ENCODE measurements at places on chromosomes 5 and 9.
A peak's percentile ranks its signal among the peaks of the same experiment; 100 is the strongest.

GRCh38 chr5:43631182-43631910 lies 28.4 kb downstream of the NNT start:
- DNase-seq = peak; percentile 81

DNA sequence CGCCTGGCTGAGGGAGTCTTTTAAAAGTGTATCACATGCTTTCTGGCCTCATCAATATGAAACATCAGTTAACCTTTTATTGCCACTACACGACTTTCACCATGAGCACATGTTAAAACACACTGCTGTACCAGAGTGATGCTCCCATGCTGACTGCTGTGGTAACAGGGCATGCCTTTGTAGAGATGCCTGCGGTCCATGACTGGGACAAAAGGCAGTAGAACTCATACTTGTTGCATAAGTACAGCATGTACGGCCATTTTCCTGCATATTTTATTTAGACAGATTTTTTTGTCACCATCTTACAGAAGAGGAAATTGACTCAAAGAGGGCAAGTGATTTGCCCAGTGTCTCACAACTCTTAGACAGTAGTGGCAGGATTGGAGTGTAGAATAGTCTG lies 105.7 kb upstream of the ADAMTSL1 start:
- DNase-seq = no peak

GRCh38 chr5:141814064-141814964 lies 63.9 kb downstream of the PCDH1 start:
- peak; percentile 75 for DNase-seq

GRCh38 chr9:119736491-119737454 lies 367.5 kb upstream of the BRINP1 start:
- DNase-seq = no peak

DNA sequence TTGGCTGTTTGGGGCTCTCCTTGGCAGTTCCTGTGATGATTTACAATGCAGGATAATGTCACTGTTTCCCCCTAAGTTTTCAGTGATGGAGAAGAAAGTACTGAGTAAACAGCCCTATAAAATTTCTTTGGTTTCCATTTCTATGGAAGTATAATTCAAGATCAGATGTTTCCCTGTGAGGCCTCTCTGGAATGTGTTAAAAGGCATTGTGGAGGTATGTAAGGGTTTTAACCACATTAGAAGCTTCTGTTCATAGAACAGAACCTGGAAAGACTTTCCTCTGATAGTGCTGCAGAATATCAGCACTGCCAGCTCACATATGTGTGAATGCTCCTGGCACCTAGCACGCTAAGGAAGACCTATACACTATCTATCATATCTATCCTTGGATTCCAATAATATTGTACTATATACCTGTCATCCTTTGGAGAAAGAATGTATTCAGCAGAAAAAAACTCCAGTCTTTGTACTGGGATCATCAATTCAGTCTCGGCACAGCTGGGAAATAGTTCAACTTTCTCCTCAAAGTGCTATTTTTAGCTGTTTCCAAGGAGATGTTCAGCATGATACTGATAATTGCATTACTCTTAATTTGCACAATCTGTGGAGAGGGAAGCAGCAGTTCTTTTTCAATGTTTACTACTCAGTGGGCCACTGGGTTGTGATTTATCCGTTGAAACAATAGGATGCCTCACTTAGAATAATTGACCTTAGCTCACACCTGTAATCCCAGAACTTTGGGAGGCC lies 21.9 kb downstream of the TTC1 start:
- peak; percentile 21 for DNase-seq

- no peak for DNase-seq
Observed at GRCh38 chr5:72156946-72157624, 49.8 kb downstream of the MAP1B start.

DNA sequence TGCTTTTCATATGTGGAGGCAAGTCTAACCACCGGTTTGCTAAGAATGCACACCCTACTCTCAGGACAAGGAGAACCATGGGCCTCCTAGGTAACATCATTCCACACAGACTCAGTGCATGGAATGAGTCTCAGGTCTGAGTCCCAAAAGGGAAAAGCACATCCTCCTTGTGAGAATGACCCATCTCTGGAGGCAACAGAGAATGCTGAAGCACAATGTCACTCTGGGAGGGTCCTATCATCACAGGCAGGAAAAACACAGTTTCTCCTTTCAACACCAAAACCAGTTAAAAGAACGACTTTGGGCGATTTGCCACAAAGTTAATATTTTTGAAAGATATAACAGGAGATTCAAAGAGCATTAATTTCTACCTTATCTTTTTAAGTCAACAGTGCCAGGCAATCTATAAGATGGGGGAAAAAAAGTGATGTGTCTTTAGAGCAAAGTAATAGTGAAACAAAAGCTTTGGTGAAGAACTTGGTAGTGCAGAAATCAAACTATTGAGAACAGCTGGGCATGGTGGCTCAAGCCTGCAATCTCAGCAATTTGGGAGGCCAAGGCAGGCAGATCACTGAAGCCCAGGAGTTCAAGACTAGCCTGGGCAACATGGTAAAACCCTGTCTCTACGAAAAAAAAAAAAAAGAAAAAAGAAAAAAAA lies 97.3 kb downstream of the OXCT1 start:
- no peak for DNase-seq

DNA sequence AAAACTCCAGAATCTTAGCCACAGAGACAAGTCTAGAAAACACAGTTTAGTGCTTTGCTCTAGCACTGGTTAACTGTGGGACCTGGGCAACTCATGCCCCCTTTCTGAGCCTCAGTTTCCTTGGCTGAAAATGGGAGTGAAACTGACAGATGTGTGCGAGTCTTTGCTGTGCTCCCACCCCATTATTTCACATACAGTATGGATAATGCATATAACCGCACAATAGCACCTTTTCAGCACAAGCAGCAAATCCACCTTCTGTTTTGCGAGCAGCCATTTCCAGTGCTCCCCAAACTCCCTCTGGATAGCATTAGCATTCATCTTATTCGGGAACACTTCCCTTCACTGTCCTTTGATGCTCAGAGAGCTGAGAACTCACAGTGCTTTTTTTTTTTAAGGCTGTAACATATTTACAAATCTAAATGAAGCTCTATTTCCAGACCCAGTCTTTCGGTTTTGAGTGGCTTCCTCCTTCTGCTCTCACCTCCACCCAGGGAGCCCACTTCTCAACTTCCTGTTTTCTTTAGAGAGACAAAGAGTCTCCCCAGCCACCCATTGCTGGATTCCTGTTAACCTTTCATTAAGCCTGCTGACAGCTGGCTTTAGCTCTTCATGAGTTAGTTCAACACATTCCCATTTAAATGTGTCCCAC lies 49.2 kb downstream of the TIMD4 start:
- no peak for DNase-seq

GRCh38 chr9:35727676-35728040 lies 4.3 kb downstream of the TLN1 start:
- no peak for DNase-seq

DNA sequence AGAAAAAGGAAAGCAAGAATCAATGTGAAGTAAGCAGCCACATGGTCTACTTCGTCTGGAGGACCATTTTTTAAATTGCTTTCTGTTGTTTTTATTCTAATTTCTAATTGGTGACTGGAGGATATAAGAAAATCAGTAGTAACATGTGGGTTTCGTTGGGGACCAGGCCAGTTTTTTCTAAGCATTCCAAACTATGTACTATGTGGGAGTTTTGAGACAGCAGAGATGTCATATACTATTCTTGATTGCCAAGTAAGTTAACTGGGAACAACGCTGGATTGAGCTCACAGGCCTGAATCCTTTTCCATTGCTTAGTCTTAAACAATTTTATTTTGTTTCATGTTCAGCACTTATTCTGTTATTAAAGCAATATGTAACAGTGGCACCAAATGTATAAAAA lies 225.7 kb downstream of the TMEM167A start:
- DNase-seq = no peak

DNA sequence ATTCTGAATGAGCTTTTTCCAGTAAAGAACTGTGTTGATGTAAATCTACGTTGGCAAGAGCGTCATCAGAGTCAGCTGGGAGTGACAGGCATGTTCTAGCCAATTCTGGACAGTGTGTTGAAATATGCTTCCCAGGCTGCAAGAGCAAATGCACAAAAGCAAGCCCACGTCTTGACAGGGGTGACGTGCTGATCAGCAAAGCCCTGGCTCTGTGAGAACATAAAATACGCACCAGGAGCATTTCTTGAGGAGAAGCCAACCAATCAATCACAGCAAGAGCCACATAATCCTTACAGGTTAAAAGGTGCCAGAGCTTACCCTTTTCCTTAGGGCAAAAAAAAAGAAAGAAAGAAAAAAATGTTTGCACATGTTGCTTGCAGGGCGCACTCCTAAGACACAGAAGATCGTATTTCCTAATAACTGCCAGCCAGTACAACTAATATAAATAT lies 148.1 kb downstream of the PDE4D start:
- no peak for DNase-seq

GRCh38 chr5:169100735-169101075 lies 200.2 kb downstream of the SLIT3 start:
- DNase-seq = no peak

DNA sequence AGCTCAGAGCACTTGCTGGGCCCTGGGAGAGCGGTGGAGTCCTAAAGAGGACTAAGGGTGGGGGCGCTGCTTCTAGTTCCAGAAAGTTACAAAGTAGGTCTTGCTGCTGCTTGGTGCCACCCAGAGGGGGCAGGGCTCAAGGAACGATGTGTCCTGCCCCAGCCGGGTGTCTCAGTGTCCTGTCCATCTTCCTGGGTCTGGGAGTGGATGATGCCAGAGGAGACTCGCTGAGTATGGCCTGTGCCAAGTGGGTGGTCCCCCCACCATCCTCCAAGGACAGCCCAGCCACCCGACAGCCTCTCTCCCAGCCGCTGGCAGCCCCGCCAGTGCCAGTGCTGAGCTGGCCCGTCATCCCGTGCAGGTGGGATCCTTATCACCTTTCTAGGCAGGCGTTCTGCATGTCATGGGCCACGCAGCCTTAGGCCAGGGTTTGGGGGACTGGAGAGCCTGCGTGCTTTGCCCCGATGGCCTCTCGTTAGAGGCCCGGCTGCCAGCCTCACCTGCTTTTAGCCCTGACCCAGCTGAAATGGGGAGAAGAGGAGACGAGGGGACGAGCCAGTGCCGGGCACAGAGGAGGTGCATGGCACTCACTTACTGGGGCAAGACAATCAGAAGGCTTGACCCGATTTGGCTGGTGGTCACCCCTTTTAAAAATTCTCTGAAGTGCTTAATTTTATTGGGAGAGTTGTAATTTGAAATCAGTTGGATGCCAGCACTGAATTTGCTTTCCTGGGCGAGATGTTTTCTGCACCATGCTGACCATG lies 5.6 kb downstream of the WNK2 start:
- DNase-seq = no peak

DNA sequence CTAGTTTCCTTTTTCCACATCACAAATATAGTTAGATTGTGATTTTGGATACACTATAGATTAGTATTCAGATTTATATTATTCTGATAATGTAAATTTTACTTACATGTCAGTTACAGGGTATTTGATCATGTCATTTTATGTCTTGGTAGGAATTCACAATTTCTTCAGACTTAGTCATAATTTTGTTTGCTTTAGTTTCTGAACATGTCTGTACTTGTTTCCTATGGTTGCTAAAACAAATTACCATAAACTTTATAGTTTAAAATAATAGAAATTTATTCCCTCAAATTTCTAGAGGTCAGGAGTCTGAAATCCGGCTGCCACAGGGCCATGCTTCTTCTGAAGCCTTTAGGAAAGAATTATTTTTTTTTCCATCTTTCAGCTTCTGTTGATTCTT lies 1817.2 kb upstream of the CDH9 start:
- DNase-seq = no peak

- no peak for DNase-seq
Observed at GRCh38 chr5:146069780-146070099, 35.6 kb downstream of the PLAC8L1 start.

GRCh38 chr5:125812651-125813050 lies 610.6 kb upstream of the GRAMD2B start:
- no peak for DNase-seq

All from SK-N-DZ (cell line).